ENCODE measurements at places on chromosomes 6 and 20.

DNA sequence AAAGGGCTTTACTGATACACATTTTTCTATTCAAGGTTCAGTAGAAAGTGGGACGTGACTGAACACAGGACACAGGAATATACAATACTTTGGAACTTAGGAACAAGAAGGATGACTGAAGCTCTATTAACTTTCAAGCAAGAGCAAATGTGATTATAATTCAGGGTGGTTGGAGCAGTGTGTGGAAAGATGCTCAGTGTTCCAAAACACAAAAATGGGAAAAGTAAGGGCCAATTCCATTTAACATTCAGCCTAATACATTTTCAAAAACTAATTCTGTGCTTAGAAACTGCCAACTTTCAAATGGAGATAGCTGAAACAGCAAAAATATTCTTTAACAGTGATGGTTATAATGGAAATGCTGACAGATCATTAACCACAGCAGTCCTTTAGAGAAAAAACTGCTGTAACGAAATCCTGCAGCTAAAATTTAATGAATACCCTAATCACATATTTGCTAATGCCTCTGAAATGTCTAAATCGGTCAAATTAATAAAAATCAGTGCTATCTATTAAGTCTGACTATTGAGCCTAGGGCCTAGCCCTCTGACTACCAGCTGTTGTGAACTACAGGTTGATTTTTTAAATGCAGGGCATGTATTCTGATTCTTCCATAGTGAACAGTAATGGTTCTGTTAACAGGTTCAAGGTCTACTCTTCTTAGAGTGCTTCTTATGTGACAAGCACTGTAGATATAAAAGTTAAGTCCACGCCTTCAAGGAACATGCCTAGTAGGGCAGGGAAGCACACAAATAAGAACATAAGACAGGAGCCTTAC lies 45.9 kb downstream of the RARS2 start:
- no peak for DNase-seq

DNA sequence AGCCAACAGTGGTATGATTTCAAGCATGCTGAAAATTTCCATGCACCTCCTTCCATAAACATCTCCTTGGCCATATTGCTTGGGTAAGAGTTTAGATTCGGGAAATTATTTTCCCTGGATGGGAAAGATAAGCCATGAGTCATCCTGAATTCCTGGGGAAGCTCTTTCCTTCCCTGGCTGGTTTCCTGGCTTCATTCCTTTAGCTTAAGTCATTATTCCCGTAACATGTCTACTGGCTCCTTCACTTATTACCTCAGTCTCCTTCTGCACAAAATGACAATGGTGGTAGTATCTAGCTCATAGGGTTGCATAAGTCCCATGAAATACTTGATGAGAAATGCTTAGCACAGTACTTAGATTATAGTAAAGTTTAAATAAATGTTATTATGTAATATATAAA lies 27.6 kb downstream of the TINAG start:
- DNase-seq, result peak; percentile 47

- DNase-seq, result no peak
Measured at GRCh38 chr6:163121270-163121669, 293.2 kb upstream of the QKI start.

DNA sequence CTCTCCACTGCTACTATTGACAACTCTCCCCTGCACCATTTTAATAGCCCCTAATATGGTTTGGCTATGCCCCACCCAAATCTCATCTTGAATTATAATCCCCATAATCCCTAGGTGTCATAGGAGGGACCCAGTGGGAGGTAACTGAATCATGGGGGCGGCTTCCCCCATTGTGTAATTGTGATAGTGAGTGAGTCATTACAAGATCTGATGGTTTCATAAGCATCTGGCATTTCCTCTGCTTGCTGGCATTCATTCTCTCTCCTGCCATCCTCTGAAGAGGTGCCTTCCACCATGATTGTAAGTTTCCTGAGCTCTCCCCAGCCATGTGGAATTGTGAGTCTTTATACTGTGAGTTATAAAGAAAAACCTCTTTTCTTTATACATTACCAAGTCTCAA lies 74.1 kb upstream of the TCF21 start:
- DNase-seq, result no peak

DNA sequence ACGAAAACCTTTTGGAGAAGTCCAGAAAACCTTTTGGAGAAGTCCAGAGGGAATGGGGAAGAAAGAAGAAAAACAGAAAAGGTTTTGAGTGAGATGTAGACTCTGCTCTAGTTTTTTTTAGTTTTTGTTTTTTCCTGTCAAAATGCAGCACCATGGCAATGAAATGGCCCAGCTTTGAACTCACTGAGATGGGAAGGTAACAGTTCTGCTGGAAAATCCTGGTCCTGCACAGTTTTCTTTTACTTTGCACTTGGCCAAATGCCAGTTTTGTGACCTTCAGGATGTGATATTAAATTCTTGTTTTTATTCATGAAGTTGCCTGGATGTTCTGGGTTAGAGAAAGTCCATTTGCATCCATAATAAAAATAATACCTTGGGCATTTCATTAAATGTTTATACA lies 145.7 kb downstream of the CFAP61 start:
- no peak for DNase-seq

GRCh38 chr6:79040083-79040482 lies 38.0 kb downstream of the PHIP start:
- DNase-seq, result no peak

All from umbilical cord (tissue), 2 donors.